ENCODE measurements at places on chromosomes 7 and 10.

GRCh38 chr7:137373507-137373906, 30.0 kb upstream of the PTN start:
- no peak for DNase-seq

GRCh38 chr7:121339082-121339481, 10.3 kb downstream of the WNT16 start:
- DNase-seq, result no peak

GRCh38 chr7:134948736-134949135, 37.6 kb upstream of the AGBL3 start:
- no peak for DNase-seq

- DNase-seq, result no peak
Measured at GRCh38 chr10:132248455-132249225, 59.1 kb downstream of the STK32C start.

GRCh38 chr7:141792526-141792925, 2.5 kb downstream of the TAS2R5 start:
- DNase-seq, result no peak

GRCh38 chr7:43208242-43208641, 95.8 kb downstream of the HECW1 start:
- no peak for DNase-seq

GRCh38 chr10:33616956-33617355, 282.5 kb upstream of the NRP1 start:
- DNase-seq, result no peak

DNA sequence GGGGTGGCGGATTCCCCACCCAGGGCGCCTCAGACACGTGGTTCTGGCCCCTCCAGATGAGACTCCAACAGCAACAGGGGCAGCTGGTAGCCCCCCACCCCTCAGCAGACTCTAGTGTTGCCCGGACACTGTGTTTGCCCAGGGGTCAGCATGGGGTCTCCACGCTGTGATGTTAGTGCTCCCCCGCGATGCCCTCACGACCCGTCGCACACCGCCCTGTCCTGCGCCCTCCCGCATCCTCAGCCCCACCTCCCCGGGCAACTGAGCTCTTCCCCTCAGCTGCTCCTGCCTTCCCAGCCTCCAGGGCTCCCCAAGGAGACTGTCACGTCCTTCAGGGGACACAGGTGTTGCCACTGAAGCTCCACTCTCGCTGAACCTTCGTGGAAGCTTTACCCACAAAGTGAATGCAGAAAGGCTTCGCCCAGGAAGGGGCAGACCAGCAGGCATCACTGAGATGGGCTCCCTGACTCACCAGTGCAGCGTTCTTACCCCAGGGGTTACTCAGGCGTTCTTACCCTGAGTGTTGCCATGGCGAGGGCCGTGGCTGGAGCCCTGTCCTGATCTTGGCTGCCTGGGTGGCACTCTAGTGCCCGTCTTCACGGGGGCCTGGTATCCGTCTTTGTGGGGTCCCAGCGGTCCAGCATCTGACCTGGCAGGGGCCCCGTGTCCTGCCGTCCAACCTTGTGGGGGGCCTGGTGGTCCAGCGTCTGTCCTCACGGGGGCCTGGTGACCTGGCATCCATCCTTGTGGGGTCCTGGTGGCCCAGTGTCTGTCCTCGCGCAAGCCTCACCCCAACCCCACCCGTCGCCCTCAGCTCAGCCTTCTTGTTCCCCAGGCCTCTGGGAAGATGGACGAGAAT, 14.6 kb downstream of the DPYSL4 start:
- no peak for DNase-seq

GRCh38 chr7:157723205-157723604, 386.4 kb downstream of the DNAJB6 start:
- no peak for DNase-seq

- DNase-seq, result no peak
Measured at GRCh38 chr7:153072806-153073205, 313.3 kb downstream of the ACTR3B start.

DNA sequence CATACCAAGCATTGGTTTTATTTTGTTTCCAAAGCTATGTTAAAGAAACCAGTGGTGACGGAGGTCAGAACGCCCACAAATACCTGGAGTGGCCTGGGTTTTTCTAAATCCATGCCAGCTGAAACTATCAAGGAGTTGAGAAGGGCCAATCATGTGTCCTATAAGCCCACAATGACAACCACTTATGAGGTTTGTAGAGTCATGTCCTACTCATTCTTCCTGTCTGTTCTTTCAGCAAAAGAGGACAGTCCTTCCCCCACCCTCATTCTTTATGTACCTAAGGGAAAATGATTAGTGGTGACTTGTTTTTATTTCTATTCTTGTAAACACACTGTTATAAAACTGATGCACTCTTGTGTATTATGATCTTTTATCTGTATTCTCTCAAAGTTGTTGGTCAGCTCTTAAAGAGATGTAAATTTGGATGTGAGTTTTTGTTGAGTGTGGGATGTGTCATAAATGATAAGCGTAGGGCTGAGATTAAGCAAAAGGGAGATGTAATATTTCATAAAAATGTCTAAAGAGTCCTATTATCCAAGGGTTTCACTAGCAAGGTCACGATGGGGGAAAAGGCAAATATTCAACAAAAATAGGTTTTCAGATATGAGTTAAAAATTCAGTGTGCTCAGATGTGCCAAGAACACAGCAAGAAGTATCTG, 294.4 kb downstream of the BICC1 start:
- DNase-seq, result no peak

- no peak for DNase-seq
Measured at GRCh38 chr10:128151031-128151430, 24.8 kb upstream of the MKI67 start.

GRCh38 chr10:116721547-116722392, 20.6 kb downstream of the HSPA12A start:
- no peak for DNase-seq

DNA sequence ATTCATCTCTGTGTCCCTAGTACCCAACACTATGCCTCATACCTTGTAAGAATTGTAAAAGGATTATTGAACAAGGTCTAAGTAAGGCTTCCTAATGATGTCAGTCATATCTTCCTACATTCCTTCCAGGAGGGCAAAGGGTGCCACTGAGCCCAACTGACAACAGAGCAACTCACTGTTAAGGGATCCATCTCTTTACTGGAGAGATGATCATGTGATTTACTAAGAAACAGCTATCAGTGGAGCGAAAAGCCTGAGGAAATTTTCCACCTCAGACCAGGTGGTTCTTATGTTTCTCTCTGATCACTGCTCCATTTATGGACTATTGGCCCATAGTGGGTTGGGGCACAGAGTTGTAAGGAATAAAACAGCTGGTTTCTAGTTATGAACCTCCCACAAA, 38.9 kb upstream of the CNNM1 start:
- no peak for DNase-seq

- DNase-seq, result no peak
Measured at GRCh38 chr7:28811701-28812430, 146.3 kb downstream of the TRIL start.

- DNase-seq, result no peak
Measured at GRCh38 chr10:61503051-61503450, 49.9 kb upstream of the TMEM26 start.

- DNase-seq, result no peak
Measured at GRCh38 chr10:78518224-78518623, 484.6 kb downstream of the RPS24 start.

DNA sequence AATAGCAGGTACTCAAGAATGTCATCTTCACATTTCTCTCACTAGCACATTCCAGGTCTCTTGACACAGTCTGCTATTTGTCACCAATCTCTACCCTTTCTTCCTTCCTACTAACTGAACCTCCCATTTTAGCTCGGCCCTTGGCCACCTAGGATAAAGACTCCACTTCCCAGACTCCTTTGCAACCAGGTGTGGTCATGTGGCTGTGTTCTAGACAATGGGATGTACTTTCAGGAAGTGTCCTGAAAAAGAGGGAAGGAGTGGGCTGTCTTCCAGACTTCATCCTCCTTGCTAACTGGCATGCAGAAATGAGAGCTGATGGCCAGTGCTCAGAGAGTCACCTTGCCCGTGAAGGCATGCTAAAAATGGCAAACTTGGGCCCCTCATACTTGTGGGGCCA, 139.2 kb downstream of the AMPH start:
- DNase-seq, result no peak

DNA sequence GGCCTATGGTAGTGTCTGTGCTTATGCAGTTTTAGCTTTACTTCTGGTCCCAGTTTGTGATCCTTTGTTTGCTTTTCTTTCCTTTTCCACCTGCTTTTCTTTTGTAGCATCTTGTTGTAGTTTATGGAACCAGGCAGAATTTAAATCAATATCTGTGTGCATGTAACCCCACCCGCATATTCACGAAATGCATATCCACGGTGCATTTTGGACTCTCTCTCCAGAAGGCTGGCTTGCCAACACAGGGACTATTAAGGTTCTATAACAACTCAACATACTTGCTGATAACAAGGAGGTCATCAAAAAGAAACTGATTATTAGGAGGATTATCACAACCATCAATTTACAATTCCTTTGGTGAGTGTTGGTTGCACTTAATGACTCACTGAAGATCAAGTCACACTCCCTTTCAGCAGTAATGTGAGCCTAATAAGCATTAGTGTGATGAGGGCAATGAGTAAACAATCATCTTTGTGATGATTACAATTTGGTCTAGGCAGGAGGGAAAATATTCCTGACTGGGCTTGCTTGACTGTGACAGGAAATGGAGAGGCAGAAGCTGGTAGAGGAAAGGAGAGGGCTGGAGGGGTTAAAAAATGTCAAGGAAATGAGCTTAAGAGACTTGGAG, 378.6 kb downstream of the REEP3 start:
- DNase-seq, result no peak

DNA sequence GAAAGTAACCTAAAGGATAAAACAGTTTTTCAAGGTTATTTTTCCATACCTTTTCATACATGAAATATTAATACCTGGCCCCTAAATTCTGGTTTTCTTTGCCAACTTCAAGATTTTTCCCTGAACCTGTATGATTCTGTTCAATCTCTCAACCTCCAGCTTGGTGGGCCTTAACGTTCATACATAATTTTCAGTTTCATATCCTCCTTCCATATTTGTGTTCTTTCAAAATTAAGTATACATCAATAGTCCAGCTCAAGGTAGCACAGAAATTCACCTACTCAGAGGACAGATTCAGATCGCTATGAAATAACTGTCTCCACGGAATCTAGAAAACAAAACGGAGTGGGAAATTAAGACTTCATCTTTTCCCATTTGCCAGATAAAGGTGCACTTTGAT, 505.8 kb upstream of the GHITM start:
- no peak for DNase-seq

DNA sequence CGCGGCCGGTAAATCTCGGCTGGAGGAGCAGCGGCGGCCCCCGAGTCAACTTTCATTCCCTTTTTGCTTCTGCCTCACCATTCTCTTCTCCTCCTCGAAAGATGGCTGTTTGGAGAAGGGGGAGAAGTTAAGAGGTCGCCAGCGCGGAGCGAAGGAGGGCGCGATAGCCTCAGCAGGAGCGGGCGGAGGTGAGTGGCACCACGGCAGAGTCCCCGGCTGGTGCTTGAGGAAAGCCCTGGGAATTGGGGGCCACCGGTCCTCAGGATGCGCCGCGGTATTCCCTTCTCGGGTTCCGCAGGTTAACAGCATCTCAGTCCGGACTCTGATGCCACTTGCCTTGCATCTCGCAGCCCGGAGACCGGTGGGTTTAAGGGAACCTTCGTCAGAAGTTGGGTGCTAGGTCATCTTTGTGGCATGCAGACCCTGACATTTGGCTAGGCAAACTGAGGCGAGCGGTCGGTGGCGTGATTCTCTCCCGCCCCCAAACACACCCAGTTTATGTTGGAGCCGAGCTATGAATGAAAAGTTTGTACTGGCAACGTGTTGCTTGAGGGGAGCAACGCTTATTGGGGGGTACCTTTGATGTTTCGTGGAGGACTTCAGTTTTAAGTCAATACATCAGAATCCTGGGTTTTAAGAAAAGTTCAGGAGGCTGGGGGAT, 59.5 kb upstream of the PRPS1L1 start:
- no peak for DNase-seq

DNA sequence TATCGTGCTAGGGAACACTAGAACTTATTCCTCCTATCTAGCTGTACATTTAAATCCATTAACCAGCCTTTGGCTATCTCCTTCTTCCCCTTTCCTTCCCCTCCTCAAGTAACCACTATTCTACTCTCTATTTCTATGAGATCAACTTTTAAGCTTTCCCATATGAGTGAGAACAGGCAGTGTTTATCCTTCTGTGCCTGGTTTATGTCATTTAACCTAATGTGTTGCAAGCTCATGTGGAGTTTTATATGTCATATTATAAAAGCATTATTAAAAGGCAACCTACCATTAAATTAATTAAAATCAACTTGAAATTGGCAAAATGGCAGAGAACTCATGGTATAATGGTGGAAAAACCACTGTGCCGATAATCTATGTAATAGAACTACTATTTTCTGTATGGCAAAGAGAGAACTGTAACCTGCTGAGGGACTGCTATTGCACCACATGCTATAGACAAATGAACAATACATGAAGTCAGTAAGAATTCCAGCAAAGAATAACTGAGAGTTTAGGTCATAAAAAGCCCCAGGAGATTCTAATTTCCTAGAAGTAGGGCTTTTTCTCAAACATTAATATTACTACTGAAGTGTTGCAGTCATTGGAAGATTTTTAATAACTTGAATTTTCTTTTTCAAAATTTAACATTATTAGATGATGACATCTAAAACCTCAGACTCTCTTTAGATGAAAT, 81.8 kb downstream of the LRRN3 start:
- DNase-seq, result no peak

- no peak for DNase-seq
Measured at GRCh38 chr7:138388673-138389491, 71.2 kb upstream of the TRIM24 start.

- no peak for DNase-seq
Measured at GRCh38 chr7:131625817-131626372, 69.5 kb upstream of the PODXL start.

DNA sequence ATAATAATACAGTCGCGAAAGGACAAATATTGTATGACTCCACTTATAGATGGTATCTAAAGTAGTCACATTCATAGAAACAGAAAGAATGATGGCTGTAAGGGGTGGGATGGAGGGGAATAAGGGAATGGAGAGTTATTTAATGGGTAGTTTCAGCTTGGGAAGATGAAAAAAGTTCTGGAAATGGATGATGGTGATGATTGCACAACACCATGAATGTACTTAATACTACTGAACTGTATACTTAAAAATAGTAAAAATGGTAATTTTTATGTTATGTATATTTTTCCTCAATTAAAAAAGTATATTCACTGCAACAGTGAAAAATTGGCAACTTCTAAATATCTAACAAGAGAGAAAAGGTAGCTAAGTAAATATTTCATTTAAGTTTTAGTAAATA, 265.8 kb downstream of the EXOC4 start:
- DNase-seq, result no peak

GRCh38 chr7:101680406-101681145, 51.5 kb upstream of the MYL10 start:
- DNase-seq, result no peak
